ENCODE measurements at places on chromosomes 1 and 21. TPM values are rescaled to one million over a fixed set of nuclear protein-coding genes. Genes with fewer than 3 reads are reported as not detected.

DNA sequence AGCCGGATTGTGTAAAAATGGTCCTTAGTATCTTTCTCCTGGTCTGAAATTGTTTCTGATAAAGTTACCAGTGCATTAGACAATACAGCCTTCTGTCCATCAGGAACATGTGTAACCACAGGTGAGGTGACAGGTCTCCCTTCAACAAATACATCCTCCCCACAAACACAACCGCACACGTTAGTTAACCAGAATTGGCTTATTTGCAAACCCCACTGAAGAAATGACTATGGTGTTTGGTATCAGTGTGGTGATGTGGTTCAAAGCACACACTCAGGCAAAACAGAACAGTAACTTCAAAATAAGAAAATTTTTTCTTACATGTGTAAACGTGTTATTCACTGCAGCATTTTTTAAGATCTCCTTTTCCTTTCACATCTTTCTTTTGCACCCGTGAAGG lies 517.2 kb upstream of the NR5A2 start:
- no peaks in the 10 kb centered on the region for H3K27me3 ChIP-seq
- H3K36me3 ChIP-seq = no peaks in the 10 kb centered on the region
- no peak overlapping the region for H3K27ac ChIP-seq
- H3K4me1 ChIP-seq = no peaks in the 10 kb centered on the region
- no peak for DNase-seq
- H3K4me3 ChIP-seq = no peak overlapping the region

DNA sequence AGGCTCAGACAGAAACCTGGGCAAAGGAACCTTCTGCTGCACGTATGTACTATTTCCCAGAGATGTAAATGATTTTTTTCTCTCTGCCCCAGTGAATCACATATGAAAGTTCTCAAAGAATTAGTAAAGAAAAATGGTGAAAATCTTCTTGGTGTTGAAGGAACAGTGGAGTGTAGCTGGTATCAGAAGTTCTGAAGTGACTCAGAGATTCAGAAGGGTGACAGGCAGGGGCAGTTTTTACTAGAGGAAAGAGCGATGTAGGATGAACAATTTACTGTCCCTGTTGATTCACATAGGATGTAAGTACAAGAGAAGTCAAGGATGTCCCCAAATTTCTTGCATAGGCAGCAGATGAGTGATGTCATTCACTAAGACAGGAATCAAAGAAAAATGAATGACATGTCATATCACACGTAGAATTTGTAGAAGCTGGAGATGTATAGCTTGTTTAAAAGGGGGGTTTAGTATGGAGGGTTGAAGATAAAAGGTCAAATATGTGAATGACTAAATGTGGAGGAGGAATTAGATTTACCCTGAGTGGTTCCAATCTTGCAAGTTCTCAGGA lies 26.4 kb downstream of the WLS start:
- DNase-seq = no peak
- H3K27me3 ChIP-seq = no peaks in the 10 kb centered on the region
- no peak overlapping the region for H3K27ac ChIP-seq
- H3K4me3 ChIP-seq = no peak overlapping the region
- H3K36me3 ChIP-seq = no peaks in the 10 kb centered on the region

DNA sequence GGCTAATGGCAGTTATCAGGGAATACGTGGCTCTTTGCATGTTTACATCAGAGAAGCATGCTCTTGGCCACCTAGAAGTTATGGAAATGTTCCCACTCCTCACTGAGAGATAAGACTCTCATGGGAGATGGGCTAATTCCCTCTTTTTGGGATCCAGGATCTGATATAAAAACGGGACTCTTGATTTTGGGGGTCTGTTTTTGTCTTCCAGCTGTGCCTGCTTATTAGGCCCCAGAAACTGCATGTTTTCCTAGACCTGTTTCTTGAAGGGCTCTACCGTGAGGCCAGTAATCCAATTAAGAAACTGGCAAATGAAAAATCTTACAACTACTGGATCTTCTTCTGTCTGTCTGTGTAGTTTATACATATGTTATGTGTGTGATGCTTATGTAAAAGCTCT lies 47.0 kb upstream of the PTCH2 start:
- no peak overlapping the region for H3K27ac ChIP-seq
- no peak for DNase-seq
- H3K27me3 ChIP-seq = no peaks in the 10 kb centered on the region
- H3K36me3 ChIP-seq = peaks cover 36% of the 10 kb centered on the region
- no peak overlapping the region for H3K4me3 ChIP-seq

GRCh38 chr1:78055565-78056132 lies 9.9 kb downstream of the GIPC2 start:
- H3K27ac ChIP-seq = peak overlapping the region; percentile 44
- H3K4me1 ChIP-seq = peaks cover 18% of the 10 kb centered on the region
- DNase-seq = no peak
- no peaks in the 10 kb centered on the region for H3K36me3 ChIP-seq
- no peak overlapping the region for H3K4me3 ChIP-seq
- no peaks in the 10 kb centered on the region for H3K27me3 ChIP-seq

DNA sequence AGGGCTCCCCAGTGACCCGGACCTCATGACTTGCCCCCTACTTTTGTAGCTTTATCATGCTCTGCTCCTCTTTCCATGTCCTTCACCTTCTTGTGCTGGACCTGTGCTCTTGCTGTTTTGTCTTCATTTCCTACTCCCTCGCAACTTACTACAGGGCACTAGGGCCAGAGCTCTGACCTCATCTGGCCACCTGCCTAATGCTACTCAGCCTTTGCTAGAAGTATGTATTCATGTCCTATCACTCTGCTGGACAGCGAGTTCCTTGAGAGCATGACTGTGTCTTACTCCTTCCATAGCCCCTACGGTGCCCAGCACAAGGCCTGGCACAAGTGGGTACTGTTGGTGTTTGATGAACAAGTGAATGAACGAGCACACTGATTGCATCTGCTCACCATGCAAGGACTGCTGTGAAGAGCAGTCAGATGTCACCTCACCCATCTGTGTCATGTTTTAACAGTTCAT lies 1.9 kb downstream of the MTFR1L start:
- H3K4me3 ChIP-seq = peak overlapping the region; percentile 86
- peak; percentile 29 for DNase-seq
- peak overlapping the region; percentile 95 for H3K27ac ChIP-seq

- no peak overlapping the region for H3K4me3 ChIP-seq
- no peaks in the 10 kb centered on the region for H3K27me3 ChIP-seq
- H3K27ac ChIP-seq = no peak overlapping the region
- DNase-seq = no peak
- no peaks in the 10 kb centered on the region for H3K4me1 ChIP-seq
These were observed 491.0 kb downstream of the MATN1 start for GRCh38 chr1:30232288-30232899.

DNA sequence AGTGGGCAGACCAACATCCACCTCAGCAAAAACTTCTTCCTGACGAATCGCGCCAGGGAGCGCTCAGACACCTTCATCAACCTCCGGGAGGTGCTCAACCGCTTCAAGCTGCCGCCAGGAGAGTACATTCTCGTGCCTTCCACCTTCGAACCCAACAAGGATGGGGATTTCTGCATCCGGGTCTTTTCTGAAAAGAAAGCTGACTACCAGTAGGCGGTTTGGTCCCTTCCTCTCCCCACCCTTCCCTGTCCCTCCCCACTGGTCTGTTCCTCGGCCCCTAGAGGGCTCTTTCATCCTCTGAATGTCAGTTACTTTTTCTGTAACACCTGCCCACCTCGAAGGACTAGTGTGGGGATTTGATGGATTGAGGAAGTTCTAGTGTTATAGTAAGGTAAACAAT lies 46.9 kb downstream of the CAPN2 start:
- H3K27me3 ChIP-seq = no peaks in the 10 kb centered on the region
- peaks cover 4% of the 10 kb centered on the region for H3K36me3 ChIP-seq
- H3K27ac ChIP-seq = no peak overlapping the region
- no peak overlapping the region for H3K4me3 ChIP-seq

GRCh38 chr1:59055908-59056719 lies 240.8 kb upstream of the FGGY start:
- H3K36me3 ChIP-seq = no peaks in the 10 kb centered on the region
- H3K4me1 ChIP-seq = peaks cover 22% of the 10 kb centered on the region
- peak overlapping the region; percentile 39 for H3K27ac ChIP-seq
- no peaks in the 10 kb centered on the region for H3K27me3 ChIP-seq
- no peak overlapping the region for H3K4me3 ChIP-seq

GRCh38 chr1:236064674-236065508 lies at the start of gene NID1:
Gene NID1, minus strand, starts transcription at chr1:236065090. Its CDS starts 11 bp downstream, at chr1:236065079.
- peaks cover 16% of the 10 kb centered on the region for H3K27me3 ChIP-seq
- peak within 1 kb of the TSS; percentile 86 for H3K27ac ChIP-seq
- H3K36me3 ChIP-seq = no peaks in the 10 kb centered on the region
- no peaks in the 10 kb centered on the region for H3K4me1 ChIP-seq

DNA sequence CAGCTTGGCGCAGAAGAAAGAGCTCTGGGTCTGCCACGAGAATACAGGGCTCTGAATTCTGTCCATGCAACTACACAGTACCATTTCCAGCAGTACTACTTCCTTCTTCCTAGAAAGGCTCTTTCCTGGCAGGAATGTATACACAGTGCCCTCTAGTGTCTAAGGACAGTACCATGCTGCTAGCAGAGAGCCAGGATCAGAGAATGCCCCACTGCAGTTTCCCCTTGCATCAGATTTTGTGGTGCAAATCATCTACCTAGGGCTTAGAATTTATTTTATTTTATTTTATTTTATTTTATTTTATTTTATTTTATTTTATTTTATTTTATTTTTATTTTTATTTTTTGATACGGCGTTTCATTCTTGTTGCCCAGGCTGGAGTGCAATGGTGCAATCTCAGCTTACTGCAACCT lies 50.8 kb downstream of the PAX7 start:
- H3K27me3 ChIP-seq = no peaks in the 10 kb centered on the region
- H3K36me3 ChIP-seq = no peaks in the 10 kb centered on the region
- no peak overlapping the region for H3K27ac ChIP-seq
- DNase-seq = no peak
- H3K4me3 ChIP-seq = no peak overlapping the region
- H3K4me1 ChIP-seq = no peaks in the 10 kb centered on the region

- no peak overlapping the region for H3K4me3 ChIP-seq
- DNase-seq = no peak
- H3K36me3 ChIP-seq = no peaks in the 10 kb centered on the region
- no peaks in the 10 kb centered on the region for H3K4me1 ChIP-seq
These were observed 14.4 kb downstream of the SLC5A9 start for GRCh38 chr1:48236716-48237470.

- no peaks in the 10 kb centered on the region for H3K36me3 ChIP-seq
- DNase-seq = no peak
- no peak overlapping the region for H3K27ac ChIP-seq
- H3K27me3 ChIP-seq = no peaks in the 10 kb centered on the region
These were observed 81.8 kb downstream of the LRRC7 start for GRCh38 chr1:69649383-69649990.

GRCh38 chr1:4655674-4656532 lies 1.5 kb downstream of the AJAP1 start:
- peaks cover 49% of the 10 kb centered on the region for H3K27me3 ChIP-seq
- no peaks in the 10 kb centered on the region for H3K4me1 ChIP-seq
- no peak overlapping the region for H3K4me3 ChIP-seq
- H3K36me3 ChIP-seq = no peaks in the 10 kb centered on the region
- no peak overlapping the region for H3K27ac ChIP-seq

- no peaks in the 10 kb centered on the region for H3K27me3 ChIP-seq
- no peak overlapping the region for H3K4me3 ChIP-seq
- no peak for DNase-seq
- H3K36me3 ChIP-seq = no peaks in the 10 kb centered on the region
These were observed 42.0 kb downstream of the DENND1B start for GRCh38 chr1:197733324-197733723.

- H3K27ac ChIP-seq = no peak overlapping the region
- H3K4me3 ChIP-seq = no peak overlapping the region
- DNase-seq = peak; percentile 81
- no peaks in the 10 kb centered on the region for H3K36me3 ChIP-seq
- H3K4me1 ChIP-seq = no peaks in the 10 kb centered on the region
These were observed 21.8 kb downstream of the SLC27A3 start for GRCh38 chr1:153796786-153797659.

DNA sequence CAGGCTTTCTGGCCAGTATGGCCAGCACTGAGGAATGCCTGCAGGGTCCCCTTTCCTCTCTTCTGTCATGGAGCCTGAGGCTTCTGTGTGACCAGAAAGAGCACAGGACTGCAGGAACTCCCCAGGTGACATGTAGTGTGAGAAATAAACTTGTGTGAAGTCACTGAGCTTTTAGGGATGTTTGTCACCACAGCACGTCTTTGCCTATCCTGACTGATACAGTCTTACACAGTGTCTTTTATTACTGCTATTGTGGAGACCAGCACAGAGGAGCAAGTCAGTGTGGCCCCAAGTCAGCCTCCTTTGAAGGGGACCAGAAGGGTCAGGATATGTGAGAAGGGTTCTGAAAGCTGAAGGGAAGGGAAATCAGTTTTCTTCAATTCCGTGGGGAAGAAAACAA lies 102.5 kb downstream of the LAMC2 start:
- H3K4me3 ChIP-seq = no peak overlapping the region
- DNase-seq = no peak
- no peaks in the 10 kb centered on the region for H3K36me3 ChIP-seq
- H3K4me1 ChIP-seq = peaks cover 21% of the 10 kb centered on the region
- H3K27me3 ChIP-seq = no peaks in the 10 kb centered on the region

DNA sequence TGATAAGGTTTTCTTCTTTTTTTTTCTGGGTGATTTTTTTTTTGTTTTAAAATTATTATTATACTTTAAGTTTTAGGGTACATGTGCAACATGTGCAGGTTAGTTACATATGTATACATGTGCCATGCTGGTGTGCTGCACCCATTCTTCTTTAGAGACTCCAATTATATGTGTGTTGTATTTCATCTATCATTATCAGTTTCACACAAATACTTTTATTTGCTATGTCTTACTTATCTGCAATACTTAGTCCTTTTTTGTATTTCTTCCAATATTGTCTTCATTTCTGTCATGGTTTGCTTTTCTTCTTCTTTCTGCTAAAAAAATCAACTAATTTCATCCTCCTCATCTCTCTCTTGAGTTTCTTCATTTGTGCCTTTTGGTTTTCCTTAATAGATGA lies 3.9 kb upstream of the PDE4B start:
- no peak overlapping the region for H3K4me3 ChIP-seq
- H3K27ac ChIP-seq = no peak overlapping the region
- H3K27me3 ChIP-seq = peaks cover 6% of the 10 kb centered on the region
- no peak for DNase-seq
- no peaks in the 10 kb centered on the region for H3K4me1 ChIP-seq
- no peaks in the 10 kb centered on the region for H3K36me3 ChIP-seq

- H3K4me3 ChIP-seq = no peak overlapping the region
- peaks cover 7% of the 10 kb centered on the region for H3K4me1 ChIP-seq
- no peak for DNase-seq
These were observed 7.9 kb downstream of the HLX start for GRCh38 chr1:220887202-220887519.

GRCh38 chr21:45822429-45823099 lies 159.0 kb upstream of the COL6A1 start:
- no peak overlapping the region for H3K4me3 ChIP-seq
- no peaks in the 10 kb centered on the region for H3K4me1 ChIP-seq
- peaks cover 3% of the 10 kb centered on the region for H3K27me3 ChIP-seq
- H3K27ac ChIP-seq = no peak overlapping the region
- H3K36me3 ChIP-seq = no peaks in the 10 kb centered on the region

- peaks cover 2% of the 10 kb centered on the region for H3K36me3 ChIP-seq
- no peak overlapping the region for H3K27ac ChIP-seq
- no peak for DNase-seq
- H3K4me1 ChIP-seq = no peaks in the 10 kb centered on the region
These were observed 33.5 kb upstream of the ADAM30 start for GRCh38 chr1:119929643-119930315.

FMO2 gene
- total RNA-seq = 22.6 TPM

IFT25 gene
- total RNA-seq = 2.8 TPM

RALGPS2 gene
- total RNA-seq = 1.5 TPM

TAL1 gene
- 0.59 TPM for total RNA-seq

FCRL1 gene
- not detected for total RNA-seq

ENTREP3 gene
- 22.1 TPM for total RNA-seq

GPA33 gene
- total RNA-seq = not detected

LCK gene
- not detected for total RNA-seq

NBPF6 gene
- not detected for total RNA-seq

PGBD5 gene
- total RNA-seq = 4.5 TPM

OR2L13 gene
- total RNA-seq = not detected

MTOR gene
- total RNA-seq = 40.7 TPM

S100A7A gene
- not detected for total RNA-seq

DNAJB4 gene
- 41.2 TPM for total RNA-seq

All from gastrocnemius medialis (tissue), 4 donors.